ENCODE measurements at places on chromosomes 12 and 14.

GRCh38 chr12:109702111-109702841 lies 11.3 kb upstream of the FAM222A start:
- DNase-seq, result no peak

DNA sequence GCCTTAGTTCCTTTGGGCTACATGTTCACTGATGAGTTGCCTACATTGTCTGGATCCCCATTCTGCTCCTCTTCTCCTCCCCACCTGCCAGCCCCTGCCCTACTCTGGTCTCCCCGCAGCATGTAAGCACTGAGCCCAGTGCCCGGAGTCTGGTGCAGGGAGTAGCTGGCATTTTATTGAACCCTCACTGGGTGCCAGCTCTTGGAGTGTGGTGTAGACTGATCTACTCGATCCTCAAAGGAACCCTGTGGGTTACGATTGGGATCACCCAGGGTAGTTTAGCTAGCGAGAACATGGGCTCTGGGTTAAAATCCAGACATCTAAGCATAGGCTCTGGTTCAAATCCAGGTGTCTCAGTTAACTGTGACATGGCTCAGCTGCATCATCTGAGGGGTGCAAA lies 8.3 kb upstream of the SERPINA6 start:
- DNase-seq, result no peak

GRCh38 chr14:68718023-68718990 lies 74.6 kb downstream of the ZFP36L1 start:
- DNase-seq, result no peak

DNA sequence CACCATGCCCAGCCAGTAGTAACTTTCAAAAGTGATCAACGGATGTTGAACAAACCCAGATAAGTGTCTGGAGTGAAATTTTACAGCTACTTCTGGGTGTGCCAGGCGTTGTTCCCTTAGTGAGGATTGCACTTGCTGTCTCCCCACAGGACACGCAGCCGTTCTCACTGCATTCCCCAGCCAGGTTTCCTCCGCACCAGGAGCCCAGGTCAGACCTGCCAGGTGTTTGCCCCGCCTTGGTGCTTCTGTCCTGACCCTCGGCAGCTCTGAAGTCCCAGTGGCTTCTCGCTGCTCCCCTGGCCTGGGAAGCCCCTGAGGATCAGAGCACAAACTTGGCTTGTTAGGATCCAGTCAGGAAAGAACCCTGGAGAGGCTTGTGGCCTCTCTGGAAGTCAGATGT lies 36.2 kb downstream of the MMAB start:
- no peak for DNase-seq

All from activated naive CD4-positive, alpha-beta T cell treated with anti-CD3 and anti-CD28 coated beads, Interleukin-2, amount 50 U/mL, for 72 hours (primary cell).